ENCODE measurements at places on chromosomes 2 and 18.

DNA sequence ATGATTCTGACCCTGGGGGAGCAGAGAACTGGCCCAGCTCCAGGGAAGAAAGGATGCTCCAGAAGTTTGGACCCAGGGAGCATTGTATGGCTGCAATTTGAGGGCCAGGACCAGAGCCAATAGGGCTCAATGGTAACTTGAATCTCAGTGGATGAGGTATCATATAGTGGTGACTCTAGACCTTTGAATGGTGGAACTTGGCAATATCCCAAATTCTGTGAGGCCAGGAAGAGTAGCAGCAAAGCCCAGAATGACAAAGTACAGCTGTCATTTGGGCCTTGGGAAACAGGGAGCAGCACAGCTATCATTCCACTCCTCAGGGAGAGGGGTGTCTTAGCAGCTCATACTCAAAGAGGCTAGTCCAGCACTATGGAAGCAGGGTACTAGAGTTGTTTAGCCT is 332.9 kb upstream of the RBMS1 start:
- DNase-seq, result no peak

- no peak for DNase-seq
These were observed 3.6 kb downstream of the COL5A2 start for GRCh38 chr2:189175869-189176433.

GRCh38 chr18:22324191-22325131 is 93.3 kb downstream of the CTAGE1 start:
- DNase-seq, result no peak

- DNase-seq, result no peak
These were observed 5.8 kb upstream of the OXER1 start for GRCh38 chr2:42769583-42770287.

DNA sequence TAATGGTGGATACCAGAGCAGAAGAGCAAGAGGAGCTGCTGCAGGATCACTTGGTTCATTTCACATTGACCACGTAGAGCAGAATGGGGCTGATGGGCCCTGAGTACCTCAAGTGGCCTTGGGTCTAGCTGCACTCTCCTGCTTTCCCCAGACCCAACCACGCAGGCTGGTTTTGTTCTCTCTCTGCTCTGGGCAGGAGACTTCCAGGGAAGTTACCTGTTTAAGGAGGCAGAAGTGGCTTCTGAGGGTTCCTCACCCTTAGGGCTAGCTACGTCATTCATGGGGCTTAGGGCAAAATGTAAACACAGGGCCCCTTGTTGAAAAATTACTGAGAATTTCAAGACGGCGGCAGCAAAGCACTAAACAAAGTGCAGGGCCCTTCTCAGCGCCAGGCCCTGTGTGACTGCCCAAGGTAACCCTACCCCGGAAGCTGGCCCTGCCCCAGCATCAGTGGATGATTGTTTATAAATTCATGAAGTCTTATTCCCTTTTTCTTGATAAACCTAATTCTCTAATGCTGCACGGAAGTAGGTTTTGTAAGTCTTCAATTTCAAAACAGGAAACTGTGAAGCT is 75.9 kb downstream of the TMEM182 start:
- no peak for DNase-seq

DNA sequence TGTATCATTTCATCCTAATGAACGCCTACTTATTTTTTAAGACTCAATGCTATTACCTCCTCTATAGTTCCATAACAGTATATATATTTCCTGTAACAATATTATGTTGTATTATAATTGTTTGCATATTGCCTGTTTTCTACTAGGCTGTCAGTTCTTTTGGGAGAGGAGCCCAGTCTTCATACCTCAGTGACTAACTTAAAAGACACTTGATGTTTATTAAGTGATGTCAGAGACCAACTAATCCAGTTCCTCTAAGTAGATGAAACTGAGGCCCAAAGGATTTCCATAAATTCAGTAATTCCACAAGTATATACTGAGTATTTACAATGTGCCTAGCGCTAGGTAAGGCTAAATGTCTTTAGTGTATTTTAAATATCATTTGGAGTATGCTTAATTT is 48.9 kb upstream of the AAK1 start:
- no peak for DNase-seq

- DNase-seq, result no peak
These were observed 105.7 kb upstream of the GAREM1 start for GRCh38 chr18:32576296-32576916.

DNA sequence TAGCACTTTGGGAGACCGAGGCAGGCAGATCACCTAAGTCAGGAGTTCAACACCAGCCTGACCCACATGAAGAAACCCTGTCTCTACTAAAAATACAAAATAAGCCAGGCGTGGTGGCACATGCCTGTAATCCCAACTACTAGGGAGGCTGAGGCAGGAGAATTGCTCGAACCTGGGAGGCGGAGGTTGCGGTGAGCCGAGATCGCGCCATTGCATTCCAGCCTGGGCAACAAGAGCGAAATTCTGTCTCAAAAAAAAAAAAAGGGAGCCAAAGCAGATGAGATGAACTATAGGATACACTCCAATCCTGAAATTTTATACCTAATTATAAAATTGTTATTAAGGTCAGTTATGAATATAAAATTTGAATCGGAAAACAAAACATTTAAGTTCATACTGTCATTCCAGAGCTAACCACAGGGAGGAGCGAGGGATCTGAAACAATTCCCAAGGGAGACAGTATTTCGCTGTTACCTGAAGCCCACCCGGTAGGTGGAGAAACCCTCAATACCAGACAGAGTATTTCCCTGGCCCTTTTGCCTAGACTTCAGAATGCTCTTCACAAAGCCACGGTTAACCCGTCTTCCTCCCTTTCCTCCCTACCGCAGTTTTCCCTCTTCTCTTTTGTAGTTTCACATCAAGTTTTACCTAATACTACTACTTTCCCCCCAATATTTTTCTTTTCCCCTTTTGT is 1.4 kb downstream of the PPM1G start:
- DNase-seq, result no peak

- DNase-seq, result no peak
These were observed 53.4 kb downstream of the SCN1A start for GRCh38 chr2:166074430-166074829.

GRCh38 chr2:200431996-200432705 is 77.7 kb downstream of the KCTD18 start:
- DNase-seq, result no peak

DNA sequence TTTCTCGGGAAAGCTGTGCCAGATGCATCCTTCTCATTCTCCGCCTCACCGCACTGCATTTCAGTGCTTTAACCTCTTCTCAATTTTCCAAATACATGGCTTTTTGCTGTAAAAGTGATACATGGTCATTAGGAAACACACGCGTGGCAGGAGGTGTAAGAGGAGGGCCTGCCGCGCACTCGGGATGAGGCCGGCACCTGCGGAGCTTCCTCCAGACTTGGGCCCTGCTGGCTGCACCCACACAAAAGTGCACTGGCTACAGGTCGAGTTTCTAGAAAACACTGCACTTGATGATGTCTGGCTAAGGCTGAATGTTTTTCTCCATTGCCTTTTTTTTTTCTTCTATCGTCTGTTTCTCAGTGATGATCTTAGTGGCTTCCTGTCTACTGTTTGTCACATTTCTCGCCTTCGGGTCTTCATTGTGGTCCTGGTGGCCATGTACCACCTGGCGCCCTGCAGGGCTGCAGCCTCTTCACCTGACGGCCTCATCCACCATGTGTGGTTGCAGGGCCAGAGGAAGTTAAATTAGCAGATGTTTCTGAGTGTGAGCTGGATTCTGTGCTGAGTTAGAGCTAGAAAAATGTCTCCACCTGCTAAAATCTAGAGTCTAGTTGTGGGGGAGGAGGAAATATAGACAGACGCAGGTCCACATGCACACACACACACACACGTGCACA is 7.6 kb downstream of the KCNG2 start:
- no peak for DNase-seq

DNA sequence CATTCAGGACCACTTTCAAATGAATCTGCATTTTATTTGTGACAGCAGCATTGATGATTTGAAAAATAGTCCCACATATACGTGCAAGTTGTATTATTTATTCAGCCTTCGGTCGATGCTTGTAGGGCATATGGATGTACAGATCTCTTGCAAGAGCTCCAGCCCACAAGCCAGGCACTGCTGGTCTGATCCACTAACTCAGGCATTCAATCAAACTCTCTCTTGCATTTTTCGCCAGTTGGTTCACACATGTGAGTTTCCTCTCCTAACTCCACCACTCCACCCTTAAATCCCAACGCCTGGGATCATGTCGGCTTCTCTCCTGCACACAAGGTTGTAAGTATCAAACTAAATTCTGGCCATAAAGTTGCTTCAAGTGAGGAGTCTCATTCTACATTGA is 318.7 kb downstream of the CYP26B1 start:
- no peak for DNase-seq

DNA sequence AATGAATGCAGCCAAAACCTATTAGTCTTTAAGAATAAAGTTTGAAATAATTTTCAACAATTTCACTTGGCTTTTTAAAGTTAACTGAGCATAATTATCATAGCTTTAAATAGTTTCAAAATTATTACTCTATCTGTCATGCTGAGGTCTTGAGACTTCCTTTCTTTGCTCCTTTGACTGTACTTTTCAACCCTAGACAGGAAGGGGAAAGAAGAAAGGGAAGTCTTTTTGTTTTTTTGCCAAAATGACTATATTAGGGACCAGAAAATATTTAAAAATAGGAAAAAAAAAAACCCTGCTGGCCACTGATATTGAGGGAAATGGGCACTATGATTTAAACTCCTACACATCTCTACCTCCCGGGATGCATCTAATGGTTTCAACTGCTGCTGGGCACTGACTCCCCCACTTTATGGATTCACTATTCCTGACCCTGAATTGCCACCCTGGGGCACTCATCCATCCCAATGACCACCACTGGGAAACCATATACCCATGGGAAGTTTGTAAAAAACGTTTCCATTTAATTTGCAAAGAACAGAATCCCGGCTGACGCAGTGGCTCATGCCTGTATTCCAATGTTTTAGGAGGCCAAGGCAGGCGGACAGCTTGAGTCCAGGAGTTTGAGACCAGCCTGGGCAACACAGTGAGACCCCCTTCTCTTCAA is 50.5 kb downstream of the GAREM1 start:
- DNase-seq, result no peak

Measured in effector CD4-positive, alpha-beta T cell (primary cell).